ENCODE measurements at places on chromosomes 5 and 9.
A peak's percentile ranks its signal among the peaks of the same experiment; 100 is the strongest.

GRCh38 chr5:56517011-56517416 lies 283.9 kb upstream of the ANKRD55 start:
- DNase-seq: peak; percentile 38

GRCh38 chr5:39497322-39497721 lies 72.5 kb upstream of the DAB2 start:
- no peak for DNase-seq

GRCh38 chr5:158841481-158842276 lies 258.0 kb downstream of the EBF1 start:
- no peak for DNase-seq

- DNase-seq: no peak
These were observed 12.2 kb upstream of the ERAP2 start for GRCh38 chr5:96863949-96864584.

GRCh38 chr5:103295871-103296270 lies 37.3 kb downstream of the MACIR start:
- no peak for DNase-seq

DNA sequence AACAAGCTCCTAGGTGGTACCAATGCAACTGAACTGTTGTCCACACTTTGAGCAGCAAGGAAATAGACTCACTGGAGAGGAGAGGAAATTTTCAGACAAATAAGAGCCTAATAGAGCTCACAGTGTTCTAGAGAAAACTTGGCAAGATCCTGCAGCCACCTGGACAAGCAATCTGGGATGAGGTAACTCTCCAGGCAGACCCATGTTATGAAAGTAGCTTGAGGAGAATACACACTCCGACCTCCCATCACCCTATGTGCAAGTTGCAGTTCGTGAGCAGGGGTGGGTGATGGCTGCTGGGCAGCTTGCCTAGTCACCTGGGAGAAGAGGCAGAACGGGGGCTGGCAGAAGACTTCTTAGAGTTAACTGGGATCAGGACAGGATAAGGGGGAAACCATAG lies 102.2 kb downstream of the KLF4 start:
- no peak for DNase-seq

- no peak for DNase-seq
These were observed 40.8 kb upstream of the SMU1 start for GRCh38 chr9:33117306-33117705.

DNA sequence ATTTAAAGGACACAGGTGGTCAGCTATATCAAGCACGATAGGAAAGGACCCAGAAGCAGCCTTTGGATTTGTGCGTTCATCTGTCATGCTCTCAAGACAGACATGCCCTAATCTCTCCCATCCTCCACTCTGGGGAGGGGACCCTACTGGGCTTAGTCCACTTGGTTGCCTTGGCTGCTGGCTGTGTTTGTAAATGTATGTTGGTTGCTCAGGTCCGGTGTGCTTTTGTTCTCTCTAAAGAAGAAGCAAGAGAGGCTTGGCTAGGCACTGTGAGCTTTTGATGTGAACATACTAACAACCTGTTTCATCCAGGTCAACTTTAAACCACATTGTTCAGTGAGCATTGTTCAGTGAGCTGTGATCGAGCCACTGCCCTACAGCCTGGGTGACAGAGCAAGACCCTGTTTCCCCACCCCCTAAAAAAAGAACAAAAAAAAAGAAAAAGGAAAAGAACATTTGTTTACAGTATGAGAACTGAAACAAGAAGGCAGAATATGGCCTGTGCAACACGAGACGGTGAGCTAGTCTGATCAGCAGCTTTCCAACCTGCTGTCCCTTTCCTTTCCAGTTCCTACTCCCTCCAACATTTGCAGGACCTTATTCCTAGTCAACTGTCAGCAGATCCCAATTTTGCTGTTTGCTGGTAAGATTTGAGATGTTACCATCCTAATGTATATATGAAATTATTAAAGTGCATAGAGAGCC lies 228.3 kb downstream of the ARHGAP26 start:
- no peak for DNase-seq

DNA sequence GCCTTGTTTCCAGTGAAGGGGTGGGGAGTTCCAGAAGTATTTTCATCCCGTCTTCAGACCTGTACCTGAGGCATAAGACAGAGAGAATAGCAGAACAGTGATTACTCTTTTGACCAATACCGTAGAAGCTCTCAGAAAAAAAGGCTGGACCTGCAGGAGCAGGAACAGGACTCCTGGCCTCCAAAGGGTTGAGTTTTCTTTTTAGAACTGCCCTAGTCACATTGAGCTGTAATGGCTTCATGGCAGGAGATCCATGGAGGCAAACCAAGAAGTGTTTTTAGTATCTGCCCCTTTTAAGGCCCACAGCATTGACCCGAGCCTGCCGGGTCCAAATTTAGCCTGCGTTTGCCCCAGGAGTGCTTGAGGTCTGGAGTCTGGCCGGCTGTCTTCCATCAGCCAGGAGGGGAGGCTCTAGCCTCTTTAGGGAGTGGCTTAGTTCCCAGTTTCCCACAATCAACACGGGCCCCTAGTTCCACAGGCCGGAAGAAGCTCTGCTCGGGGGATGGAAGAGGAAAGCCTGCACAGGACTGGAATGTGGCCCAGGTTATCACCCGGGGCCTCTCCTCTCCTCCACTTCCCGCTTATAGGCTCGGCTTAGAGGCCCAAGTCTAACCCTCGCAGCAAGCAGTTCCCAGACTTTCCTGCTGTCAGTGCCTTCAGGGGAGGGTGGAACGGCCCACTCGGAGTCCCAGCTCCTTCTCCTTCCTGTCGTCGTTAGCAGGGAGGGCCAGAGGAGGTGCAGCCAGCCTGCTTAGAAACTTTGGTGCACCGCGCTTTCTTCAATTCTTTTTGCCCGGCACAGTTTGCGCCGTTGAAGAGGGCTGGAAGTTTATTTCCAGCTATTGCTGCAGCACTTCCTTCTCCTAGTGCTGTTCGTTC lies 80.7 kb downstream of the C9orf152 start:
- DNase-seq: no peak

DNA sequence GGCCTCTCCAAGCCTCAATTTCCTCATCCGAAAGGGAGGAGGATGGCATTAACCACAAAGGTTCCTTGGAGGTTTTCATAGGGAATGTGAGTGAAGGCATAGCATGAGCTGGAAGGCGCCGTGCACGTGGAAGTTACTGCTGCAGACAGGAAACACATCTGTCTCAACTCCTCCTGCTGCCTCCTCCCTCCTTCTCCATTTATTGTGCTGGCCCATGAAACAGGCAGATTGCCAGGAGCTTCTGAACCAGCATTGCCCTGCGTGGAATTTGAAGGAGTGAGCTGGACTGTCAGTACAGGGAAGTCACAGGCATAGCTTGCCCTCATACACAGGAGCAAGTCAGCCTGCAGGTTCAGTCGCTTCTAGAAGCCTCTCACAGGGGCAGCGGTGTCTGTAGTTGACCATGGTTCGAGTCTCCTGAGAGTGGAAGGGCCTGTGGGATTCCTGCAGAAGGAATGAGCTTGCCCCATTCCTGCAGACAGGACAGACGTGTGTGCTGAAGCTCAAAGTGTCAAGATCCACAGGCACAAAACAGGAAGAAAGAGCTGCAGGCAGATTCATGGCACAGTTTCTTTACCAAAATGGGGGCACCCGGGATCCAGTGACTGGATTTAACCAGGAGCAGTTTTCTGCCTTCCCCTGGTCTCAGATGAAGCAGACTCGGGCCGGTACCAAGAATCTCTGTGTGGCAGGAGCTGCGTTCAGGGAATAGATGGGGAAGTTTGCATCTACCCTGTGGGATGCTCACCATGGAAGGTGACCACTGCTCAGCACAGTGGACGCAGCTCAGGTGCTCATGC lies 48.7 kb upstream of the CTSL start:
- peak; percentile 7 for DNase-seq

- no peak for DNase-seq
These were observed 142.2 kb downstream of the SNX18 start for GRCh38 chr5:54659700-54660131.

- DNase-seq: no peak
These were observed 94.3 kb downstream of the STRBP start for GRCh38 chr9:123174079-123174478.

- no peak for DNase-seq
These were observed 23.3 kb downstream of the CEP72 start for GRCh38 chr5:635306-636055.

DNA sequence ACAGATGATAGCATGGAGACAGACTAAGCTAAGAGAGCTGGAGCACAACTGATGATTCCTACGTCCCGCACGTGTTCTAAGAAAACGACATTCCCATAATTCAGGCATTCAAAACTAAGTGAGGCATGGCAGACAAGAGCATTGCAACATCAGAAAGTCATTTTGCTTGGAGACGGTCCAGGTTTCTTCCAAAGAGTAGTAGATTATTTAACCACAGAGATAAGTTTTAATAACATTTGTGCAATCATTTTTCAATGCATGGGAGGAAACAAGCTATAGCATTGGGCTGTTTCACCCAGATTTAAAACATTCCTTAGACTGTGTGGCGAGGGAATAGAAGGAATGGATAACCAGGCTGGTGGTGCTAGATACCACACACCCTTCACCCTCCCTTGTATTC lies 117.2 kb downstream of the APBA1 start:
- DNase-seq: no peak
